ENCODE measurements at places on chromosomes 12 and 14.
A peak's percentile ranks its signal among the peaks of the same experiment; 100 is the strongest.

- DNase-seq: peak; percentile 80
Observed at GRCh38 chr12:117284140-117284539, 77.3 kb downstream of the NOS1 start.

- peak; percentile 58 for DNase-seq
Observed at GRCh38 chr12:81128930-81129554, 51.2 kb downstream of the ACSS3 start.

- DNase-seq: no peak
Observed at GRCh38 chr12:48814262-48815125, 3.8 kb upstream of the CACNB3 start.

- DNase-seq: no peak
Observed at GRCh38 chr12:27554421-27555186, 30.6 kb downstream of the PPFIBP1 start.

DNA sequence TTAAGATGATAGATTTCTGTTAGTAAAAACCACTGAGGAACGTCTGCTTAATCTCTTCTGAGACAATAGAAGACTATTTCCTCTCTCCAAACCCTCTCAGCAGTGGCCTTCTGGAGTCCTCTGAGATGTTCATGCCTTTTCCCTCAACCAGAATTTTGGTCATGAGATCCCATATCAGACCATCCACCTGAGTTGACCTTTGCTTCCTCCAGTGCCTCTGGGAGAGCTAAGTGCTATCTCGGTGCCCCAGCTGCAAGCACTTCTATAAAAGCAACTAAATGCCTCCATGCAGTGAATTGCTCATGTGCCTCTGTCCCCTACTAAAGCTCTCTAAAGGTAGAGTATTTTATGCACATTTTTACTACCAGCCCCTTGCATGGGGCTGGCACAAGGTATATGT lies 172.8 kb upstream of the BCL2L14 start:
- no peak for DNase-seq

DNA sequence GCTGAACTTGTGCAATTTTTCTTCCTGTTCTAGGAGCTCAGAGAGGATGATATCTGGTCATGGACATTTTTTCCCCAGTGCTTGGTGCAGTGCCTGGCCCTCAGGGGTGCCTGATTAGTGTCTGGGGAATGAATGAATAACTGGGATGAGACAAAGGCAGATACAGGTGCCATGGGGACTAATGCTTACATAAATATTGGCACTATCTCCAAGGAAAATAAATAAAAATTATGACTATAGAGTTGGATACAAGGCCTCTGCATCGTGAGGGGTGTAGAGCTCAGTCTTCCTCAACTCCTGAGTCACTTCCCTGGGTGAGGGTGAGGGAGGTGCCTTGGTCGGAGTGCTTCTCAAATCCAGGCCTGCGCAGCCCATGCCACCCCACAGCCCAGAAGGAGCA lies 188.6 kb downstream of the KCNA5 start:
- DNase-seq: no peak

DNA sequence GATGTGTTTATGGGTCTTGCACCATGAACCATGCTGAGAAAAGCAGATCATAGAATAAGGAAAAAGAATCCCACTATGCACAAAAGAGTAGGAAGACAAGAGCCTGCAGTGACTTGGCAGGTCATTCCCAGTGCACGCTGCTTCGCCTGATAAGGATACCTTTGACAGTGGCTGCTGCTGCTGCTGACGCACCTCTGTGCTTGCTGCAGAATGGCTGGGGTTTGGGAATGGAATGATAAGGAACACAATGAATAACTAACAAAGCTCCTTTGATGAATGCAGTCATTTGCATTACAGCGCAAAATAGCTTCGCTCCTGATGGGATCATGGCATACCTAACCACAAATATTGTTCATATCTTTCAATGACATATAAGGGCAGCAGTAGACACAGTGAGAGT lies 278.7 kb downstream of the PDZRN4 start:
- DNase-seq: no peak

DNA sequence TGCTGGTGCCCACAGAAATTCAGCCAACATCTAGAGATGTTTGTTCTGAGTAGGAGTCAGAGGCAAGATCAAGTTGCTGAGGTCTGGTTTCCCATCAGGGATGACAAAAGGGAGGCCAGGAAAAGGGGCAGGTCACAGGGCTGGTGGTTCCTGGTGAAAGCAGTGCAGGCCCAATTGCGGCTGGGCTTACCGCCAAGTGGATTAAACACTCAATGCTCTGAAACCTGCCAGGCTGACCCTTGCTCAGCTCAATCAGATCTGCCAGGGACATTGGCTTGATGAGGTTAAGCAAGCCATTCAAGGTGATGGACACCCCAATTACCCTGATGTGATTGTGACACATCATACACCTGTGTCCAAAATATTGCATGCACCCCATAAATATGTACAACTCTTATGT lies 5.5 kb upstream of the OAS1 start:
- DNase-seq: no peak

- DNase-seq: no peak
Observed at GRCh38 chr12:101967506-101967905, 90.1 kb downstream of the DRAM1 start.

- peak; percentile 72 for DNase-seq
Observed at GRCh38 chr12:119115296-119115905, 63.3 kb upstream of the HSPB8 start.

GRCh38 chr12:2960996-2961616 lies 1.9 kb downstream of the TEAD4 start:
- DNase-seq: no peak

- no peak for DNase-seq
Observed at GRCh38 chr12:121090586-121091514, 41.8 kb upstream of the P2RX7 start.

GRCh38 chr14:74906925-74907521 lies 16.0 kb downstream of the RPS6KL1 start:
- DNase-seq: no peak

DNA sequence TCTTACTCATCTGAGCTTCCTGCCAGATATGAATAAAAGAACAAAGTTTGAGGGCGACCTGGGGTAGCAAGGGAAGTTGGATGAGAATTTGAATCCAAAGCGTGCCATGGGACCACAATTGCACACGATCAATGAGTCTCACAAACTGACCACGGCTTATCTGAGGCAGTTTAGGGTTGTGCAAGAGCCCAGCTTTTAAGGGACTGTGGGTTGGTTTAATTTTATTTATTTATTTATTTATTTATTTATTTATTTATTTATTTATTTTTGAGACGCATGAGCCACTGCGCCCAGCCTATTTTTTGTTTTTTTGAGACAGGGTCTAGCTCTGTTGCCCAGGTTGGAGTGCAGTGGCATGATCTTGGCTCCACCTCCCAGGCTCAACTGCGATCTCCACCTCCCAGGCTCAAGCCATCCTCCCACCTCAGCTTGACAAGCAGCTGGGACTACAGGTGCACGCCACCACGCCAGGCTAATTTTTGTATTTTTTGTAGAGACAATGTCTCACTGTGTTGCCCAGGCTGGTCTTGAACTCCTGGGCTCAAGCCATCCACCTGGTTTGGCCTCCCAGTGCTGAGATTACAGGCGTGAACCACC lies 1.1 kb downstream of the AMDHD1 start:
- DNase-seq: no peak

GRCh38 chr12:78970041-78970440 lies 105.5 kb downstream of the SYT1 start:
- DNase-seq: no peak

DNA sequence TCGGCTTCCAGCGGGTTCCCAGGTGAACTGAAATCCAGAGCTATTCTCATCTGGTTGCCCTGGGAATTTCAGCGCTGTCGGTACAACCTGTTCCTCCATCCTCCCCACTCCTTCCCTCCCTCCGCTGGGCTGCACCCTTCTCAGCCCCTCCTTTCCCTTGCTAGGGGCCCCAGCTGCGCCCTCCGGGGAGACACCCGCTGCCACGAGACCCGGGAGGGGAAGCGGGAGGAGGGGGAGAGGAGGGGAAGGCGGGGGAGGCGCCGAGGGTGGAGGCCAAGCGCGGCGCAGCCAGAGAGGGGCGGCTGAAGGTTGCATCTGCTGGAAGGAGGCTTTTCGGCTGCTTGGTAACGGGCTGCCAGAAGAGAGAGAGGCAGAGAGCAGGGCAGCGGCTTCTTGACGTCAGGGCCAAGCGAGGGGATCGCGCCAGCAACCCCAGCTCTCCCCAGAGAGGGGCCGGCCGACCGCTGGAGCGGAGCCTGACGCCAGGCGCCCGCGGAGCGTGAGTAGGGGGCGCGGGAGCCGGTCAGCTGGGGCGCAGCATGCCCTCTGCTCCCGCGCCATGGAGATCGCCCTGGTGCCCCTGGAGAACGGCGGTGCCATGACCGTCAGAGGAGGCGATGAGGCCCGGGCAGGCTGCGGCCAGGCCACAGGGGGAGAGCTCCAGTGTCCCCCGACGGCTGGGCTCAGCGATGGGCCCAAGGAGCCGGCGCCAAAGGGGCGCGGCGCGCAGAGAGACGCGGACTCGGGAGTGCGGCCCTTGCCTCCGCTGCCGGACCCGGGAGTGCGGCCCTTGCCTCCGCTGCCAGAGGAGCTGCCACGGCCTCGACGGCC lies at the start of gene KCNA5:
Gene KCNA5 (plus strand): TSS at position 291 of the 831 bp plus-strand sequence. CDS start 269 bp downstream, at position 560.
- no peak for DNase-seq

DNA sequence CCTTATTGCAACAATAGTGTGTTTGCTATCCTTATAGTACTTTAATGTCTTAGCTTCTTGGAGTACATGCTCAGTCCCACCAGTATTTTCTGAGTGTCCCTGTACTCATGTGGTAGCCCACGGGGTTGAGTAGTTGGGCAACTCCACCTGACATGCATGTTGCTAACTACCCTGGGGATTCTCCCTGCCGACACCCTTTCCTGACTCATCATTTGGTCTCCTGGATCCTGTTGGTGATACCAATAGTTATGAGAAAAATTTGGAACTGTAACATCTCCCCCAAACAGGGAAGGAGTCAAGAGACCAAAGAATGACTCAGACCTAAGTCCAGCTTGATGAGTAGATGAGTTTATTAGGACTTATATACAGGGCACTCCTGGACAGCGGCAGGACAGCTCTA lies 101.6 kb downstream of the BRMS1L start:
- DNase-seq: no peak

- no peak for DNase-seq
Observed at GRCh38 chr12:15931590-15932053, 20.5 kb downstream of the DERA start.

DNA sequence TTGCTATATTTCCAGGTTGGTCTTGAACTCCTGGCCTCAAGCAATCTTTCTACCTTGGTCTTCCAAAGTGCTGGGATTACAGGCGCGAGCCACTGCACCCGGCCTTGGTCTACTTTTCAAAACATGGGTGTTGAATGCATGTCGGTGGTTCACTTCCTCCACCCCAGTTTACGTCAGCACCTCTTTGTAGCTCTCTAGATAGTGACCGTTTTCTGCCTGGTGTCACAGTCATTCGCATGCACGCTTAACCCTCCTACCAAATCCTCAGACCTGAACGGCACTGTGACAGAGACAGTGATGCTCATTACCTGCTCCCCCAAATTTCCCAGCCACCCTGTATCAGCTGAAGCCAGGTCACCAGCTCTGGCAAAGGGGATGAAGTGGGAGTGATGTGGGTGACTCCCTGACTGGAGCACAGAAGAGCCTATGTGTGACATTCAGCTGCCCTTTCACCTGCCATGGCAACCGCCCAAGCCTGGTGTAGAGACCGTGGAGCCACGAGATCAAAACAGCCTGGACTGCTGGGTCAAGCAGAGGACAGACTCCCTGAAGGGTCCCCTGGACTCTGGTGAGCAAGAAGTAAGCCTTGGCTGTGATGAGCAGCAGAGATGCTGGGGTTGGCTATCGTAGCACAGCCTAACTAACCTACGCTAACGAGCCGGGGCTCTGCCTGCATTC lies 66.2 kb upstream of the GPR68 start:
- no peak for DNase-seq

DNA sequence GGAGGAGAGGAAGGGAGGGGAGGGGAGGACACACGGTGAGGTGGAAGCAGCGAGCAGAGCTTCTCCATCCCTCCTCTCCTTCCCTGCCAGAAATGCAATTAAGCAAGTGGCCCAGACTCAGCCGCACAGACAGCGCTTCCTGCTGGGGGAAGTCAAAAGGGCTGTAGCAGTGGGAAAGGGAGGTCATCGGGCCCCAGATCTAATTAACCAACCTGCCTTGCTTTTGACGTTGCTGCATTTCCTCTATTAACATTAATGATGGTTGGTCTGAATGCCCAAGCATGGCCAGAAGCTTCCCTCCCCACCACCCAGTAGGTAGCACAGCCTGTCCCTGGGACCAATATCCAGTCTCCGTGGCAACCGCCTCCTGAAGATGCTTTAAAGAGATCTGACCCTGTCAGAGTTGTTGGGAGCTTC lies 4.6 kb upstream of the NGB start:
- DNase-seq: peak; percentile 96

DNA sequence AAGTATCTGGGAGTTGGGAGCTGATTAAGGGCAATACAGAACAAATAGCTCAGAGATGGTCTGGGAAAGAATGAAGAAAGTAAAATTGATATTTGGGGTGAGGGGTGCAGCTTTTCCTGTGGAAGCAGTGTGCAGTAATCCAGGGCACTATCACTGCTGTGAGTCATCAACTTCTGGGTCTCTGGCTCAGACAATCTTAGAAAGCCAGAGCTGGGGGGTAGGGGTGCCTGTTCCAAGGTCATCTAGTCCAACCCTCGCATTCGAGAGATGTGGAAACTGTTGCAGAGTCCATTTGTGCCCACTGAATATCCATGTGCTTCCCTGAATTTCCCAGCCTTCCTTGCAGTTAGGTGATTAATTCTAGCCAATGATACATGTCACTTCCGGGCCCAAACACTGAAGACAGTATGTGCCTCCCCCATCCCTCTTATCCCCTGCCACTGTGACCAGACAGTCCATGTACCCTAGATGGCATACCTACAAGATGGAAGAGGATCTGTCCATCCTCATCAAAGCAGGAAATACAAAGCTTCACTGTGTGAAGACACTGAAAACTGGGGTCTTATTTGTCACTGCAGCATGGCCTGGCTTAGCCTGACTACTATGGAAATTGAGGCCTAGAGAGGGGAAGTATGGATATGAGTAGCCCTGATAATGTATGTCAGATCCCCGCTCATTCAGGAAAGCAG lies 51.9 kb downstream of the ZFP36L1 start:
- DNase-seq: no peak

DNA sequence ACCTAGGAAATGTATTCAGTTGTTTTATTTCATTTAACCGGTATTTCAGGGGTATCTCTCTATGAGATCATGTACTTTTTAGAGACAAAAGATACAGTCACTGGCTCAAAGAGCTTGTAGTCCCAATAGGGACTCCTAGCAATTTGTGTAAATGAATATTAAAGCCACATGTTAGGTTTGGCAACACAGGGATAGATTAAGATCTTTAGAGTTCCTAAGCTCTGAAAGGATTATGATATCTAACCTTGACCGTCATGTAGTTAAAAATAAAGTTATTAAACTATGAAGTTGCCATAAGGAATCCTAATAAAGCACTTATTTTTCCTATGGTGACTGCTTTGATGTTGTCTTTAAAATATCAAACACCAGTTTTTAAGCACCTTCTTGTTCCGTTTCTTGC lies 100.4 kb upstream of the FGD4 start:
- no peak for DNase-seq

DNA sequence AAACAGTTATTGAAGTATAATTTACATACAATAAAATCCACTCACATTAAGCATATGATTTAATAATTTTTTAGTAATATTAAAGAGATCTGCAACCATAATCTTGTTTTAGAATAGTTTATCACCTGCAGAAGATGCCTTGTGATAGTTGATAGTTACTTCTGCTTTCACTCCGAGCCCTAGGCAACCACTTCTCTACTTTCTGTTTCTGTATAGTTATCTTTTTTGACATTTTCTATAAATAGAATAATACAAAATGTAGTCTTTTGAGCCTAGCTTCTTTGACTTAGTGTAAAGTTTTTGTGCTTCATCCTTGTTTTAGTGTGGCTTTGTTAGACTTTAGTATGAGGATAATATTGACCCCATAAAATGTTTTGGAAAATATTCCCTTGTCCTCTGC lies 111.0 kb downstream of the MNAT1 start:
- DNase-seq: no peak

GRCh38 chr14:66432334-66432733 lies 53.8 kb upstream of the CCDC196 start:
- DNase-seq: no peak

Measured in NCI-H1694 (cell line).